ENCODE measurements at places on chromosomes 3 and 15. TPM values are rescaled to one million over a fixed set of nuclear protein-coding genes. Genes with fewer than 3 reads are reported as not detected.

DNA sequence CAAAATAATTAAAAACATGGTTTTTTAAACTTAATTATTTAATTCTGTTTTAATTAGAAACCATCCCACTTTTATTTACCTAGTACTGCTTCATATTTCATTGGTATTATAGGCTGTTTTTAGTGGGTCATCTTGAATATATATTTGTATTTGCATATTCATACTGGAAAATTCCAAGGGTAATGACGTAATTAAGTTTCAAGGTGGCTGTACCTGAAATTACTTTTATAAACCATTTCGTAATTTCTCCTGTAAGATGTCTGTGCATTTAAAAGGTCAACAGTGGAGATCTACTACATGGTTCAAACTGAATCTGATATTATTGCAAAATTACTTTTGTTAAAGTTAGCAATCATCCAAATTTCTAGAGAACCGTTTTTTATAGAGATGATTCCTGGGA lies 133.8 kb upstream of the NAALADL2 start:
- no peaks in the 10 kb centered on the region for H3K27me3 ChIP-seq
- H3K4me1 ChIP-seq: peaks cover 17% of the 10 kb centered on the region
- H3K4me3 ChIP-seq: no peak overlapping the region
- H3K27ac ChIP-seq: no peak overlapping the region
- no peak for DNase-seq

GRCh38 chr3:196273655-196274054 lies 13.9 kb downstream of the PCYT1A start:
- H3K36me3 ChIP-seq: no peaks in the 10 kb centered on the region
- no peaks in the 10 kb centered on the region for H3K27me3 ChIP-seq
- peak; percentile 79 for DNase-seq
- H3K4me1 ChIP-seq: peaks cover 12% of the 10 kb centered on the region

- peaks cover 27% of the 10 kb centered on the region for H3K27me3 ChIP-seq
- H3K36me3 ChIP-seq: no peaks in the 10 kb centered on the region
- DNase-seq: no peak
Measured at GRCh38 chr3:50672656-50673055, 2.1 kb upstream of the DOCK3 start.

DNA sequence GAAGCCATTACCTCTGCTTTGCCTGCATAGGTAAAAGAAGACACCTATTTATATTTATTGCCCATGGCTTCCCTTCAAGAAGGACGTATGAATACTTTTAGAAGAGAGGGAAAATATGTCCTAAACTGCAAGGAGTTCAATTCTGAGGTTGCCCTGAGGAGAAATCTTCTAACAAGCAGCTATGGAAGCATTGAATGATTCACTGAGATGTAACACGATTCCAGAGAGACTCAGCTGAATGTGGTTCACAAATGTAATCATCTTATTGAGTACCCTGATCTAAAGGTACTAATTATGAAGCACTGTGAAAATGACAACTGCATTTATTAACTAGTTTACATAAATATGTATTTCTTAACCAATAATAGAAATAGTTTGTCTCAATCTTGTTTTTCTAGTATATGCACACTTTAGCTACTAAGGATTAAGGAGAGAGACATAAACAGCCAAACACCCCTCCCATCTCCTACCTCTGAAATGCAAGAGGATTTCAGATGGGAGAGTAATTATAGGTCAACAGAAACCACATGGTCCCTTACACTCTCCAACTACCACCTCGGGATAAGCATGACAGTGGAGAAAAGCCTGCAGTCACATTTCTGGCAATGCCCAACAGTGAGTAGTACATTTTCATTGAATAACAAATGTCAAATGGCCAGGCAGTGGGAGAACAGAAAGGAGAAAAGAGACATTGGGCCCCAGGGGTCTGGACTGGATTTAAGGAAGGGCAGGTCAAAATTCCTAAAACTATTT lies 506.2 kb upstream of the IL12A start:
- no peaks in the 10 kb centered on the region for H3K36me3 ChIP-seq
- no peak for DNase-seq
- H3K27me3 ChIP-seq: no peaks in the 10 kb centered on the region
- no peak overlapping the region for H3K4me3 ChIP-seq
- no peak overlapping the region for H3K27ac ChIP-seq
- H3K4me1 ChIP-seq: no peaks in the 10 kb centered on the region

DNA sequence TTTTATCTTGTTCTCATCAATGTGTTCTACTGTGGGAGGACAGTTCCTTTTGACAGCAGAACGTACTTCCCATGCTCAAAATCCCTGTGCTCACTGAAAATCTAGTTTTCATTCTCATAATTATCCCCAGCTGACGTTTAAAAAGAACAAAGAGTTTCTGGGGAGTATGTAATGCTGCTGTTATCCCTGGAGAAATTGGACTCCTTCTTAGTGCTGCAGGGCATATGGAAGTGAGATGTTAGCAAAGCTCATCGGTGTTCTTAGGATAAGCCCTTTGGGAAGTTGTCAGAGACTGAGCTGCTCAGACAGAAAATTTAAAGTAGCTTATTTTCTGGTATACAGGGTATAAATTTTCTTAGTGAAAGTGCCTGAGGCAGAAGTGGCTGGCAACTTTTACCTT lies 66.5 kb downstream of the CDAN1 start:
- no peaks in the 10 kb centered on the region for H3K36me3 ChIP-seq
- no peak overlapping the region for H3K4me3 ChIP-seq

DNA sequence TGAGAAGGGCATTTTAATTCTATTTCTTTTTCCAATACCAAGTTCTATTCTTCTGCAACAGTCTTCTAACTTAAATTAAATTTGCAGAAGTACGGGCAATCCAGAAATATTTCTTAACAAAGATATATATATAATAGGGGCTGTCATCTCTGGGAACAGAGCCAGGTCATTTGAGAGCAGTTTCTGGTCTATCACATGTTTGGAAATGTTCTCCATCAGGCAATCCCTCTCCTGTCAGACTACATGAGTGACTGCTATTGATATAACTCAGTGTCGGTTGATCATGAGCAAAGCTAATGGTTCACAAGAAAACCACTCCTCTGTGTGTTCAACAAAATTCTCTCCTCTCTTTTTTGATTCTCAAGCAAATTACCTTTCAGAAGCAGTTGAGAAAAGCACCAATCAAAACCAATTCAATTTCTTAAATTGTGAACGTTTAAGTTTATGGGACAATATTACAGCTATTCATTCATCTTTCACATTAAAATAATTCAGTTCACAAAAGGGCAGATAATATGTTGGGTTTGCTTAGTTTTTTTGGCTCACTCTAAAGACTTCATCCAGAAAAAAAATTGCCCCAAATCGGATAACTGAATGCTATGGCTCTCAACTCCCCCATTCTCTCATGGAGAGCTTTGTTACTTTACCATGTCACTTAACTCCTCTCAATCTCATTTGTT lies 152.9 kb upstream of the TGFBR2 start:
- H3K27ac ChIP-seq: no peak overlapping the region
- no peak overlapping the region for H3K4me3 ChIP-seq
- no peaks in the 10 kb centered on the region for H3K36me3 ChIP-seq
- DNase-seq: no peak

GRCh38 chr3:133038731-133039375 lies 662 bp downstream of the TMEM108 start:
- no peaks in the 10 kb centered on the region for H3K36me3 ChIP-seq
- peaks cover 24% of the 10 kb centered on the region for H3K4me1 ChIP-seq
- peak; percentile 88 for DNase-seq
- no peak overlapping the region for H3K27ac ChIP-seq
- H3K27me3 ChIP-seq: peaks cover 31% of the 10 kb centered on the region
- peak overlapping the region; percentile 74 for H3K4me3 ChIP-seq

DNA sequence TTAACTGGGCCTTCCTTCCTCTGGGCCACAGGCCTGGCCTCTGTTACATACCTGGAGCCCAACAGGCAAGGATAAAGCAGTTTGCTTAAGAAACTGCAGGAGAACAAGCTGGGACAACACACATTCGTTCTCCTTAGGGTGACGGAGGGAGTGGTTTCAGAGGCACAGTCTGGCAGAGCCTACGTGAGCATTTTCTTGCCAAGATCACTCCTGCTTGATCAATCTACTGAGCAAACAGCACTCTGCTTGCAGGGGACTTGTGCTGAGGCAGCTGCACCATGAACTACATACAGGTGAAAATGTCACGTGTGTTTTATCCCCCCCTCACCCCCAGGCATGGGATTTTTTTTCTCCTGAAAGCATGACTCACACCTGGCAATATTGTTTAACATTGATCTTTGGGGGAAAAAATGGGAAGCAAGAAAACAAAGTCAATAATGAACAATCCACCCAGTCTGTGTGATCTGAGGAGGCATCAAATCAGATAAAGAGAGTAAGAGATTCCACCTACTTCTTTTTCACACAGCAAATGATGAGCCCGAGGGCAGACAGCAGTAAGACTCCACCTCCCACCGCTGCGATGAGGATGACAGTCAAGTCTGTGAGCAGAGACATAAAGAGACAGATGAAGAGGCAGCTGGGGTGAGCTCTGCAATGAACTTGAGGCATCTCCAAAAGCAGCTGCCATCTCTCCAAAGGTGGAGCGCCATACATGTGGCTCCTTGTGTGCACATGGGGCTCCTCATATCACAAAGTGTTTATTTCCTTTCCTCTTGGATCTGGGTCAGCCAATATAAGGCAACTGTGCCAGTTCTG lies 57.4 kb downstream of the CDCP1 start:
- no peaks in the 10 kb centered on the region for H3K27me3 ChIP-seq
- peaks cover 11% of the 10 kb centered on the region for H3K4me1 ChIP-seq
- no peak overlapping the region for H3K27ac ChIP-seq

DNA sequence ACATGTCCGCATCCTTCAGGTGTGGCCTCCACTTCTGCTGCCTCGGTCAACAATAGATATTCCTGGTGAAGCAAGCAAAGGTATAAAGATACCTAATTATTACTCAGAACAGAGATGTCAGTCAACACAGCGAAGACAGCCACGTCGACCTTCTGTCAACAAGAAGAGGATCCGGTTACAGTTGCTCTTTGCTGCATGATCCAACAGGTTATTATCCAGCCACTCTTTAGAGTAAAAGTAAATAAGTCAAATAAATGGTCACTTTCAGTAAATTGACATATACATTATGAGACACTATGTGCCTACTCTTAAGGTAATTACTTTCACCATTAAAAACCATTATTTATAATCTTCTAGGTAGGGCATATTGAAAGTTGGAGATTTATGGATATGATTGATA lies 356.8 kb upstream of the ATP11B start:
- no peaks in the 10 kb centered on the region for H3K36me3 ChIP-seq
- no peaks in the 10 kb centered on the region for H3K4me1 ChIP-seq
- DNase-seq: no peak
- no peak overlapping the region for H3K4me3 ChIP-seq
- no peak overlapping the region for H3K27ac ChIP-seq

- H3K4me1 ChIP-seq: peaks cover 4% of the 10 kb centered on the region
- no peak for DNase-seq
- no peaks in the 10 kb centered on the region for H3K27me3 ChIP-seq
- H3K27ac ChIP-seq: no peak overlapping the region
- H3K4me3 ChIP-seq: no peak overlapping the region
Measured at GRCh38 chr3:25038271-25038670, 389.8 kb upstream of the RARB start.

DNA sequence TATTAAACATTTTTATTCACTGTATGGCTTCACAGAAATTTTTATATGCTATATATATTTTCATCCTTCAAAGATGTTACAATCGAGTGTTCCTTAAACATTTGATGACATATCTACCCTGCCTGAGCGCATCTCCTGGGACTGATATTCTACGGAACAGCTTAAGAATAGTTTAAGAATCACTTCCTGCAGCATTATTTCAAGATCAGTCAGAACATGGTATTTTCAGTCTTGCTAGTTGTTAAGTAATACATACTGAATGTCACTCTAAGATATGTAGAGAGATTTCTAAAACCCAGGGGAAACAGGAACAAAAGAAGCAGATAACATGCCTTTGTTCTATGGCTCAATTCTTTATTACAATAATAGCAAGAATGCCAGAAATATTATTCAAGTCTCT lies 8.7 kb downstream of the COL8A1 start:
- no peak overlapping the region for H3K27ac ChIP-seq
- peaks cover 8% of the 10 kb centered on the region for H3K4me1 ChIP-seq
- no peak for DNase-seq
- H3K36me3 ChIP-seq: no peaks in the 10 kb centered on the region
- no peak overlapping the region for H3K4me3 ChIP-seq
- no peaks in the 10 kb centered on the region for H3K27me3 ChIP-seq

The NDN gene
- 70.9 TPM for total RNA-seq

The VEPH1 gene
- 0.96 TPM for total RNA-seq

The BOC gene
- total RNA-seq: 35.2 TPM

The HCN4 gene
- total RNA-seq: 0.50 TPM

The FEZF2 gene
- total RNA-seq: 9.1 TPM

The ARPP21 gene
- not detected for total RNA-seq

The IQCF5 gene
- total RNA-seq: not detected

The DGKG gene
- total RNA-seq: 0.37 TPM

The TGM5 gene
- not detected for total RNA-seq

The CHRFAM7A gene
- total RNA-seq: 0.46 TPM

The POPDC2 gene
- 1.5 TPM for total RNA-seq
